ENCODE measurements at places on chromosomes 5 and 9.

GRCh38 chr9:4327504-4328191, 27.8 kb upstream of the GLIS3 start:
- peak; percentile 58 for DNase-seq

DNA sequence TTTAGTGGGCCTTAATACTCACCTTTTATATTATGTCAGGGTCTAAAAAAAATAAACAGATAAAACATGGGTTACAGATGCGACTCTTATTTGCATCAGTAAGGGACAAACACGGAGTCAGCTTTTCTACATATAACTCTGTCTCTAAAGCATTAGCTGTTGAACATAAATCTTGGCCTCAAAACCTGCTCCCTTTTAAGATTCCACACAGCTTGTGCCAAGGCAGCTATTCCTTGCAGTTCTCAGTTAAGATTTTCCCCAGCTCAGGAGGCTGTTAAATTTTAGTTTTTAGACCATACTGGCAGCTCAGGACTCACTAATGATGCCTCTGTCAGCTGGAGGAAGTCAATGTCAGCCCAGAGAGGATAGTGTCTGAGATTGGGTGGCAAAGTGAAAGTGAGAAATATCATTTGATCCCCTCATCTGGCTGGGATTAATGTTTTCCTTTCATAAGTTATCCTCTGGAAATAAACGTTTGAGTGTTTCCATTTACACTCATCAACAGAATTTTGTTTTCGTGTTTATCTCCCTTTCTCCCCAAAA, 287.5 kb downstream of the ELAVL2 start:
- DNase-seq: no peak

DNA sequence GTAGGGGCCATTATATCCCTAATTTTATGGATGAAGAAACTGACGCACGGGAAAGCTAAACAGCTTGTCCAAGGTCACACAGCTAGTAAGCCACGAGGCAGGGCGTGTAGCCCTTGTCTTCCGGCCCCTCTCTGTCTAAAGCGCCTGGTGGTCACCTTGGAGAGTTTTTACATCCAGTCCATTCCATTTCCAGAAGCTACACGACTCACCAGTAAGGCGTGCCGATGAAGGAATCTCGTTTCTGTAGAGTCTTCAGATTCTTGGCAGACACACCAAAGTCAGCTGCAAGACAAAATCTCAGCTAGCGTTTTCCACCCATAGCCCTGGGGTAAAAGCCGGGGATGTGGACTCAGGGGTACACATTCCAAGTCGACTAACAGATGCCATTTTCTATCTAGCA, 80.5 kb downstream of the STK10 start:
- DNase-seq: peak; percentile 48

DNA sequence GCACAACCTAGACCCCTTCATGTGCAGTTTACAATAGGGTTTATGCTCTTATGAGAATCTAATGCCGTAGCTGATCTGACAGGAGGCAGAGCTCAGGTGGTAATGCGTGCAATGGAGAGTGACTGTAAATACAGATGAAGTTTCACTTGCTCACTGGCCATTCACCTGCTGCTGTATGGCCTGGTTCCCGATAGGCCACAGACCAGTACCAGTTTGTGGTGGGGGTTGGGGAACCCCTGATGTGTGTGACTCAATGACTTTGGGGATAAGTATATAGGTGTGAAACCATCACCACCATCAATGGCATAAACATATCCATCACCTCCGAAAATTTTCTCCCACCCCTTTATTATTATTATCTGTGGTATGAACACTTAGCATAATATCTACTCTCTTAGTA, 42.1 kb downstream of the TLR4 start:
- DNase-seq: no peak

DNA sequence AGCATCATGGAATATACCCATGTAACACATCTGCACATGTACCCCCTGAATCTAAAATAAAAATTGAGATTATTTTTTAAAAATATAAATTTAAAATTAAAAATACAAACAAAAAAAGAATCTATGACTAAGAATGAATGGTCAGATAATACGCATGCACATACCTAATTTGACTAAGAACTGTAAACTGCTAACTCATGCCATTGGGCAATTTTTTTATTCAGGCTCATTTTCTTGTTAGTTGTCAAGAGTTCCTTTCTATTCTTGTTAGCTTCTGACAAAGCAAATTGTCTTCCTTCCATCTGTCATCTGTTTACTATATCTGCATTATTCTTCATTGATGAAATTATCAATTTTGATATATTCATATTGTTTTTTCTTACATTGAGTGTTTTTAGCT, 69.5 kb upstream of the HAND1 start:
- peak; percentile 17 for DNase-seq

DNA sequence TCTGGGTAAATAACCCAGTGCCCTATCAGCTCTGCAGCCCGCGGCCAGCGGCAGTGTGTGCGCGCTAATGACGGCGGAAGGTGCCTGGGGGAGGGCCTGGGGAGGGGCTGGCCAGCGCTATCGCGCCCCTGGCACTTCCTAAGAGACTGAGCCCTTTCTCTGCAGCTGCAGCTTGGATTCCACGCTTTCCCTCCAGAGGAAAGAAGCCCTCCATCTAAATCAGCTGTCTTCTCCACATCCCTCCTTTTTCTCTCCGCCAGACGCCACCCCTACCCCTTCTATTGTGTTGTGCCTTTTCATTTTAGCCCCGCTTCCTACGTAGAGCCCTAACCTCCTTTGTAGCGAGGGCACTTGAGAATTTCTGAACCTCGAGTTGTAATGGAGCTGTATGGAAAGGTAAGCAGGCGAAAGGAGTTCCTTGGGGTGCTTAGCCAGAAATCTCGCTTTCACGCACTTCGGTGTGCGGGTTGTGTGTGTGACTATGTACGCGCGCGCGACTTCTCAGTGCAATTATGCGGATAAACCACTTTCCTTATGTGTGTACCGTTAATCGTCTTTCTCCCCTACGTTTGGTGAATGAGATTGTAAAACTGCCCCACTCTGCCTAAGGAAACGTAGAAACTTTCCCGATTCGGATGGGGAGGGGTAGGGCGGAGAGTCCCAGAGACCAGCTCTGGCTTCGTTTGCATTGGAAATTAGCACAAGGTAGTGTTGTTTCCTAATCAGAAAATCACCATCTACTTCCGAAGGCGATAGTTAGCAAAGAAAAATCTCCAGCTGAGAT, 664 bp upstream of the RAB3C start:
- DNase-seq: no peak

Data from HCEC 1CT (cell line).